ENCODE measurements at places on chromosomes 4 and X. TPM values are rescaled to one million over a fixed set of nuclear protein-coding genes. Genes with fewer than 3 reads are reported as not detected.

Gene HSD17B13
- 0.11 TPM for polyA plus RNA-seq

Gene FGF13
- 22.6 TPM for polyA plus RNA-seq

DNA sequence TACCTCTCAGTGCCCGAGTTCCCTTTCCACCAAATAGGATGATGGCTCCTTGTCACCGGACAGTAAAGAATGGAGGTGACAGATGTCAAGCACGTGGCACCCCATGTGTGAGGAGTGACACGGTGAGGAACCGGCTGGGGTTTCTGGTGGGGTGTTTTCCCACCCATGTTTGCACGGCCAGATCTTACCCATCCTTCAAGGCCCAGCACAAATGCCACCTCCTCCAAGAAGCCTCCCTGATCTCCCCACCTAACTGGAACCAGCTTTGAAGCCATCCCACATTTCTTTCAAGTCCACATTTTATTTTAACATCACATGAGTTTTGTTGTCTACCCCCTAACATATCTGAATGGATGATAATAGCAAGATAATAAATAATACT is 63.0 kb downstream of the WFS1 start:
- no peak for DNase-seq

Gene LRP2BP
- polyA plus RNA-seq: 7.3 TPM

Gene SYTL5
- polyA plus RNA-seq: 2.5 TPM

- no peak for DNase-seq
Observed at GRCh38 chrX:112896051-112896450, 55.4 kb upstream of the AMOT start.

DNA sequence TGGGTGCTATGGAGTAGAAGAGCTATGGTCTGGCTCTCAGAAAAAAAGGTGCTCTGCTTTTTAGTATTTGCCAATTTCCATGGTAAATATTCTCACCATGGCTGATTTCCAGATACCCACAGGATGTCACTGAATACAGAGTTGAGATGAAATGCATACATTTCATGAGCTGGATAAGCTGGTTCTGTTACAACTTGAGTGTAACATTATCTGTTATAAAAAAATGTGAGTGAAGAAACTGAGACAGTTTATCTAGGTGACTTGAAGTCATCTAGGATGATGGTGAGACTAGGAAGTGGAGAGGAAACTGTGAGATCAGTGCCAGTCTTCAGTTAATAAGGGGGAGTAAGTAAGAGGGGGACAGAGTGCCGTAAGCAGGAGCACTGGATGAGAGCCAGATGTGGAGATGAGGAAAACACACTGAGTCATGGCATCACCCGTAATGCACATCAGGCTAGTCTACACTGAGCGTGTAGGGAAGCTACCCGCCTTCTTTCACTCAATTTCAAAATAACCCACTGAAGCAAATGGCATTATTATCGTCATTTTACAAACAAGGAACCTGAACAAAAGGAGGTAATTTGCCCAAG is 5.0 kb downstream of the HPSE start:
- DNase-seq: no peak

DNA sequence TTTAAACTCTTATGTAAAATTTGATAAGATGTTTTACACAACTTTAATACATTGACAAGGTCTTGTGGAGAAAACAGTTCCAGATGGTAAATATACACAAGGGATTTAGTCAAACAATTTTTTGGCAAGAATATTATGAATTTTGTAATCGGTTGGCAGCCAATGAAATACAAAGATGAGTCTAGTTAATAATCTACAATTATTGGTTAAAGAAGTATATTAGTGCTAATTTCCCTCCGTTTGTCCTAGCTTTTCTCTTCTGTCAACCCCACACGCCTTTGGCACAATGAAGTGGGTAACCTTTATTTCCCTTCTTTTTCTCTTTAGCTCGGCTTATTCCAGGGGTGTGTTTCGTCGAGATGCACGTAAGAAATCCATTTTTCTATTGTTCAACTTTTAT is at the start of gene ALB:
Gene ALB, plus strand, starts transcription at position 246 of the 400 bp plus-strand sequence. Its CDS starts 41 bp downstream, at position 287.
- DNase-seq: no peak

DNA sequence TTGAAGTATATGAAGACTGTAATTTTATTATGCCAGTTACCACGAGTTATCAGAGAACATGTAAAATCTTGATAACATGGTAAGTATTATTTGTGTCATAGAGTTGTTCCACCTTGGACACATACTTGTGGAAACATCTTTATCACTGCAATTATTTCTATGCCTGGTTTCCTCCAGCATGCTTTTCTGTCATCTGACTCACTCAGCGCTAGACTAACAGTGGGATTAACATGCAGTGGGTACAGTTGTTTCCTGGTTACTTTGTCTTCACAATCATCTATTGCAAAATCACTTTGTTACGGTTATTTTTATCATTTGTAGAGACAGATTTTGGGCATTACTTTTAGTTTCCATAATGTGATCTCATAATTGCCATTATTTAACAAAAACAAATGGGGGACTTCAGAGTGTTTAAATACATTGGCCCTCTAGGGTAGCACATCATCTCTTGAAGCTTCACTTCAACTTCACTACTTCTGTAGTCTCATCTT is at the start of gene STATH:
Gene STATH, plus strand, starts transcription at position 441 of the 491 bp plus-strand sequence. CDS start 2,472 bp downstream, outside the sequence.
- no peak for DNase-seq

- DNase-seq: no peak
Observed at GRCh38 chrX:148647651-148648050, 147.2 kb downstream of the AFF2 start.

DNA sequence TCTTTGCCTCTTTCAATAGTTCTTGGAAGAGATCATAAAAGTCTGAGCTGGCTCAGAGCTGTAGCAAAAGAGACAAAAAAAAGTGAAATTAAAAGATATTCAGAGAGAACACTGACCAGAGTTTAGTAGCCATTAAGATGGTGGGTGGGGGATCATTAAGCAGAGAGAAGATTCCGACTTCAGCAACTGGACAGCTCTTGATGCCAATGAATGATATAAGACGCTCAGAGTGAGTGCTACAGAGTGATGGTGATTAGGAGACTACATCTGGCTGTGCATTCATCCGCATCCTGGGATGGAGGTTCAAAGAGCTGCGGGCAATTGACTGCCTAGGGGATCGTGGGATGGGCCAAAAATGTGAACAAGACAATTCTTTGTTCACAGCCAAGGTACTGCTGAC is 178.5 kb downstream of the PACRGL start:
- DNase-seq: no peak

DNA sequence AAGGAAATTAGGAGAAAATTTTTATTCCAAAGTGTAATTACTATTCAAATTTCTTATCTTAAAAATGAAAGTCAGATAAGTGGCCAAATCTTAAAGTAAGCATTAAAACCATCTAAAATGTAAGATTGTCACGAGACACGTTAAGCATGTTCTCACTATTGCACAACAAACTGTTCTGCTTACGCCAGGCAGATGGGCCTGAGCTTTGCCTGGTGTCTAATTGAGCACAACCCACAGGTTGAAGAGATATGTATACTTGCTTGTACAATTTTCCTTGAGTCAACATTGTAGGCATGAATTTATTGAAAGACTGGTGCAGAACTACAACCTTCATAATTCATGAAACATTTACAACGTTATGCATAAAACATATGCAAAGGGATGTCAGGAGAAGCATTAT is 3.9 kb downstream of the RNF128 start:
- no peak for DNase-seq

DNA sequence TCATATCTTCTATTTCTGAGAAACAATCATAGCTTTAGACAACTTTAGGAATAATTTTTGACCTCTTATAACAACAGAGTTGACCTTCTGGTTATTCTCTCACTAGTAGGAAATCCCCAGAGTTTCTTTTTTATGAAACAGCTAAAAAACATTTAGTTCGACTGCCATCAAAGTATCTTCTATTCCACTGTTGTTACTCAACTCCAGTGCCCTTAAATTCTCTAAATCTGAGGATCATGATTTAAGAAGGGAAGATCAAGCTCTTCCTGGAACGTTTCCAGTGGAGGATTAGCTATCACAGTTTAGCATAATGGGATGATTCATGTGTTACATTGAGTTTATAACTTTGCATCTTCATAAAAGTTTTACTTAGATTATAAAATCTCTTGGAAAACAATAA is 134.9 kb upstream of the VEGFC start:
- no peak for DNase-seq

DNA sequence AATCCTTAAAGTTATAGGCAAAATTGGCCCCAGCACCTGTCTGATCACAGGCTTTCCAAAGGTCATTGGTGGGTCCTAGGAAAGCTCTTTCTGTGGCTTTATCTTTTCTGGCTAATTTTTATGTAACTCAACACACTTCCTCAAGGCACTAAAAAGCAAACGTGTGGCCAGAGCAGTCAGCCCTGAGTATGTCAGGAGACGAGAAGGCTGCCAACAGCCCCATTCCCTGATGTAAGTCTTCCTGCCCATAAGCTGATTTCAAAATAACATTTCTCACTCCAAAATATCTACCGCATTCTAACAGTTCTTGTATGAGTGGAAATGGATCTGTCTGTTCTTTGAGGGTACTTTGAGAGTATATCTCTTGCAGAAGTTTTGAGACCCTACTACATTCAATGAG is 25.5 kb upstream of the FUNDC1 start:
- DNase-seq: no peak

- DNase-seq: no peak
Observed at GRCh38 chr4:59966758-59967157, 1233.4 kb upstream of the ADGRL3 start.

Gene C4orf51
- not detected for polyA plus RNA-seq

Gene C1QTNF7
- polyA plus RNA-seq: 22.4 TPM

Gene PRDM8
- polyA plus RNA-seq: 2.0 TPM

Gene INPP4B
- polyA plus RNA-seq: 9.2 TPM

Gene TRPC5OS
- polyA plus RNA-seq: not detected

- DNase-seq: no peak
Observed at GRCh38 chr4:6258026-6258360, 11.7 kb upstream of the WFS1 start.

Gene GPR119
- not detected for polyA plus RNA-seq

GRCh38 chr4:8691151-8691775 is 98.7 kb downstream of the CPZ start:
- DNase-seq: no peak

GRCh38 chrX:76796311-76796710 is 368.8 kb downstream of the MAGEE1 start:
- DNase-seq: no peak

- DNase-seq: no peak
Observed at GRCh38 chr4:25795566-25796454, 67.0 kb downstream of the SEL1L3 start.

DNA sequence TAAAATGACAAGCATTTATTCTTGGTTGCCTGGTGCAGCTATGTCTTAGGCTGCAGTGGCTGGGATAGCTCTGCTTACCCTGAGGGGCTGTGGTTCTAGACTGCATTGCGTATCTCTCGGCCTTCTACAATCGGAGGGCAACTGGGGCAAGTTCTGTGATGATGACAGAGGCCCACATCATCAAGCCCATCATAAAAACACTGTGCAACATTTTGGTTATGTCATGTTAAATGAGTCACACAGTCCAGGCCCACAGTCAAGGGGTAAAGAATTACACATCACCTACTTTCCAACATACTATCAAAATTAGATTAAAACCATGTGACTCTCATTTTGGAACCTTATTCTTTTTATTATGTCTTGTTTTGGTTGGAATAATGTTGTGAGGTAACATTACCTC is 120.2 kb upstream of the GUCY1A1 start:
- no peak for DNase-seq

DNA sequence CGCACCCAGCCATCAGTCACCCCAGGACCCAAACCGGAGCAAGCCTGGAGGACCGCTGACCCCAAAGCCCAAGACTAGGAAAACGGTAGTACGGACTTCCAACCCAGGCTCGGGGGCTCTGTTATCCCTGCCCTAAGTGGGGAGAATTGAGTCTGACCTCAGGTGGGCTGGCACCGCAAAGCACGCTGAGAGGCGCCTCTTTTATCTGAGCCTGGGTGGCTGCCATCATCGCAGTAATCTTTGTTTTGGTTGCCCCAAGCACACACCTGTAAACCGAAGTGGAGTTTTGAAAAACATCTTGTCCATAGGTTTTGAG is 894 bp upstream of the SH3RF1 start:
- no peak for DNase-seq

Gene CXCL1
- 0.43 TPM for polyA plus RNA-seq

DNA sequence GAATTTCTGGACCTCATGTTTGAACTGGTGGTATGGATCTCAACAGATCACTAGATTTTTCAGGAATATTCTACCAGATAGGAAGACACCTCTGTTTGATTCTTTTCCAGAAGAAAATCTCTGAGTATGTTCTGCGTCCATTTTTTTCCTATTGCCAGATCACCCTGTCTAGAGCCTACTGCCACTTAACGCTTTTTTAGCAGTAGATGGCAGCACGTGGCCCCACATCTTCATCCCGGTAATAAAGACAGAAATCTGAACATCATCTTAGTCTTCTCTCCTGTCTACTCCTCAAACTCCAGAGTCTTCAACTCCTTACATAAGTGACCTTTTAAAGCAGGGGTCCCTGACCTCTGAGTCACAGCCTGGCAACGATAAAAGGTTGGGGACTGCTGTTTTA is 184.7 kb downstream of the TMA16 start:
- no peak for DNase-seq

GRCh38 chr4:128832243-128832625 is 22.7 kb downstream of the JADE1 start:
- DNase-seq: no peak

Data from left renal cortex interstitium (tissue), 4 donors.